CD8-positive, alpha-beta memory T cell (primary cell): ENCODE measurements at places on chromosomes 3 and 15. TPM values are rescaled to one million over a fixed set of nuclear protein-coding genes. Genes with fewer than 3 reads are reported as not detected.

KNL1 gene
- polyA plus RNA-seq: 0.03 TPM

PP2D1 gene
- polyA plus RNA-seq: 0.46 TPM

MUSTN1 gene
- not detected for polyA plus RNA-seq

- no peak for DNase-seq
These were observed 296.5 kb downstream of the SLC9A9 start for GRCh38 chr3:143551761-143552160.

- DNase-seq: no peak
These were observed at the start of gene PLA2G4D for GRCh38 chr15:42094512-42094963. Gene PLA2G4D (minus strand): TSS chr15:42094562. CDS start chr15:42094459, 103 bp downstream.

GRCh38 chr3:81164806-81165205 is 596.6 kb downstream of the GBE1 start:
- DNase-seq: no peak

GRCh38 chr15:100966997-100967396 is 47.8 kb downstream of the LRRK1 start:
- no peak for DNase-seq

DNA sequence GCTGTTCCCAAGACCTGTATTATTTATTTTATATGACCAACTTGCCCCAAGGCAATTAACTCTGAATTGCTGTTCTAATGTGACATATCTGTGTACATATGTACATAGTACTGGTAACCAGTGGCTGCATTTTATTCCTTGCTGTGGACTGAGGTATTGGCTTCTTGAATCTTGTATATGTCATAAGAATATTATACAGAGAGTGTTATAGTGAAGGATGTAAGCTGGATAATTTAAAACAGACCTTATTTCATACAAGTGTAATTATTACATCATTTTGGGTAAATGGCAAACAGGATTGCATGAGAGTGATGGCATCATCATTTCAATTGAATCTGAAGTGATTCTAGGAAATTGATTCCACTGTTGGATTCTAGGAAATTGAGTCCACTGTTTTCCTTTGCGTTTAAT is 32.9 kb downstream of the B3GALNT1 start:
- no peak for DNase-seq

GRCh38 chr15:70545526-70545925 is 217.8 kb downstream of the UACA start:
- no peak for DNase-seq

- no peak for DNase-seq
These were observed 8.4 kb downstream of the UPK1B start for GRCh38 chr3:119181765-119182164.

DNA sequence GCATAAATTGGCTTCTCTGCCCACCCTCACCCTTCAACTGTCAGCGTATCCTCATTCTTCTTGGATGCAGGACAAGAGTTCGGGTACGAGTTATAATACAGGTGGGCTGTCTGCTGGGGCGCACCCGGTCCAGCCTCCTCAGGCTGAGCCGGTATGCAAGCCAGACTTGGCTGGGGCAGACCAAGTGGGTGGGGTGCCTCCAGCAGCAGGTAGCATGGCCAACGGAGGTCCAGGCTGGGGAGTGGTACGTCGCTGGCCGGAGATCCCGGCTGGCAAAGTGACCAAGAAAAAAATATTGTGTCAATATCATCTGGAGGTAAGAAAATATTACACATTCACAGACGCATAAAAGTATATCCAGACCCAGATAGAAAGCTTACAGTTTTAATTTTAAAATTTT is 45.6 kb downstream of the GATM start:
- DNase-seq: no peak
